ENCODE measurements at places on chromosomes 4 and X. TPM values are rescaled to one million over a fixed set of nuclear protein-coding genes. Genes with fewer than 3 reads are reported as not detected.

The PAGE5 gene
- not detected for total RNA-seq

The ABCG2 gene
- total RNA-seq, result 17.3 TPM

The KLKB1 gene
- 4.5 TPM for total RNA-seq

The SMIM31 gene
- total RNA-seq, result 17.3 TPM

The RAB39B gene
- total RNA-seq, result not detected

The NBDY gene
- total RNA-seq, result 11.5 TPM

The CFAP299 gene
- not detected for total RNA-seq

The FOXP3 gene
- total RNA-seq, result 0.66 TPM

All from Peyer's patch (tissue), 4 donors.